Stimulated activated CD4-positive, alpha-beta T cell treated with anti-CD3 and anti-CD28 coated beads, TNF-alpha, amount 100 ng/mL, for 4 hours (primary cell): ENCODE measurements at places on chromosomes 2 and 18.

GRCh38 chr2:85668009-85668856 is at the start of gene SFTPB:
SFTPB (minus strand) TSS chr2:85668199; CDS start chr2:85668183, 16 bp downstream.
- no peak for DNase-seq

GRCh38 chr2:99285526-99285925 is 15.5 kb downstream of the LYG1 start:
- no peak for DNase-seq

DNA sequence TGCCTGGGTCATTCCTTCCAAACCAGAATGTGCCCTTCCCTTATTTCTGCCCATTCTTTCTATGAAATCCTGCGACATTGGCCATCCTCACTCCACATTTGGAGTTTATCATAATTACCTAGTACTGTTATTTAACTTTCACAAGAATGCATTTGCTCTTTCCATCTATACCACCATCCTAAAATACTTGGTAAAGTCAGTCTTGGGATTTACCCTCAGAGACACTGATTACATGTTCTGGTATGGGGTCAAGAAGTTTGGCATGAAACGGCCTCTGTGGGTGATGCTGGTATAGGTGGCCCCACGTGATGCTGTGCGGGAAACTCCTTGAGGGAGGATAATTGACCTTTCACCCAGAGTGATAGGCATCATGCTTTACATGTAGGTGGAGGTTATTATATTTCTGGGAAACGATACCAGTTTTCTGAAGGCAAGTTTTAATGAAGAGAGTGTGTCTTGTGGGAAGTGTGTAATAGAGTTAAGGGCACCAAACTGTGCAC is 123.5 kb downstream of the FMNL2 start:
- DNase-seq, result no peak

- DNase-seq, result no peak
These were observed 871.9 kb downstream of the TSN start for GRCh38 chr2:122627388-122627787.

DNA sequence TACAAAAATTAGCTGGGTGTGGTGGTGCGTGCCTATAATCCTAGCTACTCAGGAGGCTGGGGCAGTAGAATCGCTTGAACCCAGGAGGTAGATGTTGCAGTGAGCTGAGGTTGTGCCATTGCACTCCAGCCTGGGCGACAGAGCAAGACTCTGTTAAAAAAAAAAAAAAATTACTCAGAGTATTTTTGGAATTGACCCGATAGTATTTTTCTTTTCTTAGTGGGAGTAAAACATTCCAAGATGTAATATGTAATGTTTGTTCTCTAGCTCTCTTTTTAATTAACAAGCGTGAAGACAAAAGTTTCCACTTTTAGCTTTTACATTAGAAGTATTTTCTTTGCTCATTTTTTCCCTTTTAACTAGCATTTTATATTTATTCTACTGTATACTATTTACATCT is 12.0 kb upstream of the TMEM18 start:
- no peak for DNase-seq

DNA sequence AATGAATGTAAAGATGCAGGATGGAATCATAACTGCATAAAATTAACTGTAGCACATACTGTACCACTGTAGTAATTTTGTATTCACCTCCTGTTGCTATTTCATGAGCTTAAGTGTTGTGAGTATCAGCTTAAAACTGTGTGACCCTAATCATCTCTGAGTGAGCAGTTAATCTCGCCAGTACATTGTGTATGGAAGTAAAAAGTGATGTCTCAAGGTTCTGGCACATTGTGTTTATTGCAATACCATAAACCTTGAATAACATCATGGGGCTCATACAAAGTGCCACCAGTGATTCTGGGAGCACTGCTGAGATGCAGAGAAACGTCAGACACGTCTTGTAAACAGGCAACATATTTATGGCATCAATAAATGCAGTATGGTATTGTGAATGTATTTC is 124.5 kb downstream of the PMAIP1 start:
- DNase-seq, result no peak

DNA sequence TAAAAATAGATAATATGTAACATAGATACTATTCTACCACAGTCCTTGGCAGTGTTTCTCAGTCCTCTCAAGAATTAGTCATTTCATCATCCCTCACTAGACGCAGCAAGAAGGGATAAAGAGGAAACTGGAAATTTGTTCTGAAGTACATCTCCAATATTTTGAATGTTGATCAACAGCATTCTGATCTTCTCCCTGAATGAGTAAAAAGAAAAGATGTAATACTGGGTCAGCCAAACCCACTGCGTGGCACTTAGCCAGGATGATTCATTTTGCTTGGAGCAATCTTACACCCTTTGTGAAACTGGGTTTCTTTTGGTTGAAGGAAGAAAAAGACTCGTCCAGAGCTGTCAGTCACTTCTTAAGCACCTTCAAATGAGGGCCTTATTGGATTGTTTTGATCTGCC is 54.1 kb downstream of the TAF1B start:
- DNase-seq, result no peak

DNA sequence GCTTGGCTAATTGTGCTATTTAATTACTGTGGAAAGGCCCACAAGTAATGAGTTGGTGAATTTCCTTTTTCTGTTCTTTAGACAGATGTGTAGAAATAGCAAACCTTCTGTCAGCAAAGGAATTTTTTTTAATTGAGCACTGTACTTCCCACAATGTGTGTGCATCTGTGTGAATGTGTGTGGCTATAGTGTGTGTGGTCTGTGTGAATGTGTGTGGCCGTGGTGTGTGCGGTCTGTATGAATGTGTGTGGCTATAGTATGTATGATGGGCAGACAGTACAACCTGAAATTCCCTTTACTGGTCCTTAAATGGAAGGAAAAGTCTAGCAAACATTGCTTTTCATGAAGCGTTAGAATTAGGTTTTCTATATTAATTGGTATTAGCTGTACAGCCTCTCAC is 203.5 kb upstream of the TPO start:
- no peak for DNase-seq

DNA sequence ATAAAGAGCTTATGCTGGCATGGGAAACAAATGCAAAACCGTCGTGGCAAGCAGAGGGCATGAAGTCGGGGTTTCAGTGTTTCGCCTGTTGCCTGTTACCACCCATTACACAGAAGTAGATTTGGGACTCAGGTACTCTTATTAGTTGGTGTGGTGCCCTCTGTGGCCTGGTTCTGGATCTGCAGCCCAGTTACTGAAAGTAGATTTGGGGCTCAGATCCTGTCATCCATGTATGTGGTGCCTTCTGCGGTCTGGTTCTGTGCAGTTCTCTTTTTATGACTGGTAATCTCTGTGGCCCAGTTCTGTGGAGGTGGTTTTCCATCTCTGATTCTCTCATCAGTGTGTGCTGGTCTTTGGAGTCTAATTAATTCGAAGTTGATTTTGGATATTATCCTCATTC is 45.2 kb downstream of the ADNP2 start:
- DNase-seq, result no peak

- DNase-seq, result no peak
These were observed 8.2 kb downstream of the LCLAT1 start for GRCh38 chr2:30455114-30455738.
